Stimulated activated CD8-positive, alpha-beta memory T cell treated with anti-CD3 and anti-CD28 coated beads, Interleukin-15, amount 100 ng/mL, for 4 hours (primary cell): ENCODE measurements at places on chromosomes 2 and 18.

DNA sequence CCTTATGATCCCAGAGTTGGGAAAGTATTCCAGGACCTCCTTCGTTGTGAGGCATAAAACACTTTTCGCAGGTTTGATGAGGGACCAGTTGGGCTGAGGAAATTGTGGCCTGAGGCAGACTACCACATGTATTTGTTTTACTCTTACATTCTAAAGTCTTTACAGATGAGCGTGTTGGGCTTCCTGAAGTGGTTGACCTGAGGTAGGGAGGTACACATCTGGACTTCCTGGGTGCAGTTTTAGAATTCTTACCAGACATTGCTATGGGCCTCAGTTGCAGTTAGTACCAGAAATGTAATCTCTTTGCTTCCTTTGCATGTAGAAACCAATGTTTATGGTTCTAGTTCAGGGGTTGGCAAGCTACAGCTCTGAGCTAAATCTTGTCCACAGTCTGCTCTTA lies 48.7 kb downstream of the COA5 start:
- no peak for DNase-seq

- no peak for DNase-seq
Measured at GRCh38 chr18:29071869-29072268, 894.9 kb upstream of the CDH2 start.

DNA sequence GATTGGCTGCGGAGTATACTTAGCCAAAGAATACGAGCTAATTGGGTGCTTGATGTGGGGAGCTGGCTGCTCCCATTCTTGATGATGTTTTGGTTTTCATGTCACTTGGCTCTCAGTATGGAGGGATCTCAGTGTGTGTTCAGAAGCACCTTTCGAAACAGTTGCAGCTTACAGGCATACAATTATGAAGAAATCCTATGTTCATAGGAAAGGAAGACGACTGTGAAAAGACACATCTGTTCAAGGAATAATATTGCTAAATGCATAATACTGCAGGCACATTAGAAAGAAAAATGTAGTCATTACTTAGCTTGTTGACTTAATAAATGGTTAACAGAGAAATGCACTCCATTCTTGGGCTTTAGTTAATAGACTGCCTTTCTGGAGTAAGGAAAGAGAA lies 4.1 kb downstream of the LRRC30 start:
- no peak for DNase-seq

DNA sequence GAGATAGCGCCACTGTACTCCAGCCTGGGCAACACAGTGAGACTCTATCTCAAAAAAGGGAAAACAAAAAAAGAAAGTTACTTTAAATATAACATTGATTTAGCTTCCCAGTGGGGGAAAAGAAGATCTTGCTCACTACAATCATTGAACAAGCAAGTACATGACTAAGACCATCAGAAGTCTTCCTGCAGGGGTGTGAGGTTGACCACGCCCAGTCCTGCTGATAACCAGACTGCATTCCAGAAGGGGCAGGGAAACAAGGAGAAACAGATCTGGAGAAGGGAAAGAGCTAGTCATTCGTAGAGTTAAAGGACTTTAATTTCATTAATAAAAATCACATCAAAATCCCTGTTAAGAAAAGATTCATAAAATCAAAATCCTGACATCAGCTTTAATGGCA lies 77.5 kb downstream of the EPHA4 start:
- no peak for DNase-seq

DNA sequence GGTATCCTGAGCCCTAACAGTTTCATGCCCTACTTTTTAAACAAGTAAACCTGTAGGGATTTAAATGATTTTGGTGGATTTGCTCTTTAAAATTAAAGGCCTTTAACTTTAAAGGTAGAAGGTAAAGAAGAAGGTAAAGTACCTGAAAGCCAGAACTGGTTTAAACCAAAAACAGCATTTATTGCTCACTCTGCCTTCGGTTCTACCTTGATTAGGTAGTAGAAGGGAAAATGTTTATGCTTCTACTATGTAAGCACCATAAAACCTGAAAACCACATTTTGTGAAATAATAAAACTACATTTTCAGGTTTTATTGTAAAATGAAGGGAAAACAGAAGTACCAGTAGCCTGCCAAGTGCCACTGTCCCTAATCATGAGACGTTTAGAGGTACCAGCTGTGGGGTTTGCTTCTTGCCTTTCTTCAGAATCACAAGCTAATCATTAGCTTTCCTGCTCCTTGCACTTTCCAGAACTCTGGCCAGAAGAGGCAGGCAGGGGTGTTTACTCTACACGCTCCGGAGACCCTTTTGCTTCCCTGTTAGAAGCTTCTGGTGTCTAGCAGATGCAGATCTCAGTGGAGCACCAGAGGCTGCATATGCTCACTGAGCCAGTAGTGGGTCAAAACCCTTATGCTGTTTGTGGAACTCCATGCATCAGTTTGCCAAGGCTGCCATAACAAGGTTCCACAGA lies 33.3 kb downstream of the RPIA start:
- no peak for DNase-seq

DNA sequence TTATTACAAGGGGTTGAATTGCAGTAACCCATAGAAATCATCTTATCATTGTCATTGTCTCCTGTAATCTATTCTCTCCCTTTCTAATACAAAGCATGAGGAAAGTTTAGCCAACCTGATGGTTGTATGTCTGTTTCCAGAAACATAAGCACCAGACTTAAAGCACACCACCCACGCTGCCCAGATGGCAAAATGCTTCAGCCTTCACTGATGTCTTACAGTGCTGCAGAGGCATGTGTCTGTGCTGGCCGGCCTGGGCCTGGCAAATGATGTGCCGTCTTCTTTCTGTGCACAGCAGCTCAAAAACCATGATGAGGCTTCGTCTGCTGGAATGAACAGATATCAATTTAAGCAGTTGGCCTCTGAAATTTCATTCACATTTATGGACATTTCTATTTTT lies 443.0 kb upstream of the RGPD4 start:
- no peak for DNase-seq

- no peak for DNase-seq
Measured at GRCh38 chr2:113068706-113069485, 1.1 kb downstream of the IL1F10 start.

- DNase-seq, result no peak
Measured at GRCh38 chr2:227043981-227044380, 120.0 kb downstream of the COL4A4 start.

- no peak for DNase-seq
Measured at GRCh38 chr2:95266781-95267430, 7.3 kb upstream of the PROM2 start.

DNA sequence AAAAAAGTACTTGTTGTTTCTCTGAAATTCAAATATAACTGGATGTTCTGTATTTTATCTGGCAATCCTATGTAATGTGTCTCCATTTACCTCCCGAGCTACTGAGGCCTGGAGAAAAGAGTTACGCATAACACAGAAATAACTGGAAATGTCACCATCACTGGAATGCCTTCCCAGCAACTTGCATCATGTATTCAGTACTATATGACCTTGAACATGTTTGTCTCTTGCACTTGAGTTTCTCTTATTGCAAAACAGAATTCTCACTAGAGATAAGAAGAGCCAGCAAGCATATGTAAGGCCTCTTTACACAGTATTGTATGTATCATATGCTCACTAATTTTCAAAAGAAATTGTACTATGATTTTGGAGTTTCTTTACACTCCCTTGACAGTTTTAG lies 99.6 kb upstream of the CTAGE1 start:
- DNase-seq, result no peak

- DNase-seq, result no peak
Measured at GRCh38 chr2:8219096-8219495, 462.8 kb upstream of the ID2 start.

DNA sequence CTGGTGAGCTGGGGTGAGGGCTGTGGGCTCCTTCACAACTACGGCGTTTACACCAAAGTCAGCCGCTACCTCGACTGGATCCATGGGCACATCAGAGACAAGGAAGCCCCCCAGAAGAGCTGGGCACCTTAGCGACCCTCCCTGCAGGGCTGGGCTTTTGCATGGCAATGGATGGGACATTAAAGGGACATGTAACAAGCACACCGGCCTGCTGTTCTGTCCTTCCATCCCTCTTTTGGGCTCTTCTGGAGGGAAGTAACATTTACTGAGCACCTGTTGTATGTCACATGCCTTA lies 10.5 kb downstream of the PROC start:
- DNase-seq, result no peak

- no peak for DNase-seq
Measured at GRCh38 chr2:54557601-54558187, 101.6 kb downstream of the SPTBN1 start.

DNA sequence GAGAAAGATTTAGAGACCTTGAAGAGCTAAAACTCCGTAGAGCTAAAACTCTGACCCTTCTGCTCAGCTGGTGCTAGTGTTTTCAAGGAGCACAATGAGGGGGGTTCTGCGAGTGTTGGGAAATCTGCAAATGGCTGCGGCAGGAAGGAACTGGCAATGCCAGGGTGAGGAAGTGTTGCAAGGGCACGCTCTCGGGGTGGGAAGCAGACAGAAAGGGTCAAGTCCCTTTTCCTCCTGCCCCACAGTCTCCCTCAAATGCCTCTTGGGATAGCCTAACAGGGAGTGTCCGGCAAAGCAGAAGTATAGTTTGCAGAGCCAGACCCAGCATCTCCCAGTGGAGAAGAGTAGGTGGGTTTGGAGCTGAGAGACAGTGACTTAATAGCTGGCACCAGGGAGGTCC lies 60.5 kb downstream of the NCAPH start:
- no peak for DNase-seq

DNA sequence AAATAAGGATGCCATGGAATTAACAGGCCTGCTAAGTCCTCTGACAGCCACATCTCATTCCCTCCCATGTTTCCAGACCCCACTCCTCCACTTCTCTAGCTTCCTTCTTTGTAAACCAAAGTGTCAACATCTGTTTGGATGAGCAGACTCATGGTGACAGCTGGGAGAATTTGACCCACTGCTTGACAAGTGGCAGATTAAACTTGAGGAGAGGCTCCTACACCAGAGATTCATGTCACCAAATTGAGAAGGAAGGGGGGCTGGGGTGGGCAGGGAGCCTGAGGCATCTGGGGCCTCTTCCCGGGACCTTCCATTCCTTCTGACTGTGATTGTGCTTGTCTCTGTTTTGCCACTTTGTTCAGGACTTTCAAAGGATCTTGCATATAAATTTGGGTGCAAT lies 41.0 kb upstream of the IGFBP5 start:
- no peak for DNase-seq

DNA sequence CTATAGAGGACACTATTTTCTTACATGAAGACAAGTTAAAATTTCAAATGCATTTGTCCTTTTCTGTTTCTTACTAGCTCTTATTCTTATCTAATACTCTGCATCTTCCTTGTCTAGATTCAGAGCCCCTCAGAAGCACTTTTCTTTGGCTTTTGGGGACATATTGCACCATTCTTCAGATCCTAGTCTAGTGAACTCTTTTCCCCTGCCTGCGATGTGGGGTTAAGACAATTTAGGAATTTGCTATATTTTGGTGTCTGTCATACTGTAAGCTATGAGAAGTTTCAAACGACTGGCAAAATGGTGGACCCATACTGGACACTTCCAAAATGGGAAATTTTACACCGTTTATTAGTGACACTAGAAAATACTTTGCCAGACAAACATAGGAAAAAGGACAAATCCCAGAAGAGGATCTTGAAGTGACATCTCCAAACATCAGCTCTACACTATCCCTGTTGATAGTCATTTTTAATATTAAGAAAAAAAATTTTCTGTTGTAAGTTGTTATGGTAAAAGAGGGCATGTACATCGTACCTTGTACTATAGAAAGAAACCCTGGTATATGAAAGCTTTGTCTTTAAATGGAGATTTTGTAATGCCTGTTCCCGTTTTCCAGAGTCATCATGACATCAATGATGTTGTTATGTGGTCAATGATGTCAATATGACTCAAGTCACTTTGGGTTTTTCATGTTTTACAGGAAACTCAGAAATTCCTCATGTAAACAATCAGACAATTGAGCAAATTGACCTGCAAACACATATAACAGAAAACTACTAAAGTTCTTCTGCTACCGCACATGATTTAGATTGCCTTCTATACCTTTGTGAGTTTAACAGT lies 4.4 kb upstream of the KYNU start:
- no peak for DNase-seq

DNA sequence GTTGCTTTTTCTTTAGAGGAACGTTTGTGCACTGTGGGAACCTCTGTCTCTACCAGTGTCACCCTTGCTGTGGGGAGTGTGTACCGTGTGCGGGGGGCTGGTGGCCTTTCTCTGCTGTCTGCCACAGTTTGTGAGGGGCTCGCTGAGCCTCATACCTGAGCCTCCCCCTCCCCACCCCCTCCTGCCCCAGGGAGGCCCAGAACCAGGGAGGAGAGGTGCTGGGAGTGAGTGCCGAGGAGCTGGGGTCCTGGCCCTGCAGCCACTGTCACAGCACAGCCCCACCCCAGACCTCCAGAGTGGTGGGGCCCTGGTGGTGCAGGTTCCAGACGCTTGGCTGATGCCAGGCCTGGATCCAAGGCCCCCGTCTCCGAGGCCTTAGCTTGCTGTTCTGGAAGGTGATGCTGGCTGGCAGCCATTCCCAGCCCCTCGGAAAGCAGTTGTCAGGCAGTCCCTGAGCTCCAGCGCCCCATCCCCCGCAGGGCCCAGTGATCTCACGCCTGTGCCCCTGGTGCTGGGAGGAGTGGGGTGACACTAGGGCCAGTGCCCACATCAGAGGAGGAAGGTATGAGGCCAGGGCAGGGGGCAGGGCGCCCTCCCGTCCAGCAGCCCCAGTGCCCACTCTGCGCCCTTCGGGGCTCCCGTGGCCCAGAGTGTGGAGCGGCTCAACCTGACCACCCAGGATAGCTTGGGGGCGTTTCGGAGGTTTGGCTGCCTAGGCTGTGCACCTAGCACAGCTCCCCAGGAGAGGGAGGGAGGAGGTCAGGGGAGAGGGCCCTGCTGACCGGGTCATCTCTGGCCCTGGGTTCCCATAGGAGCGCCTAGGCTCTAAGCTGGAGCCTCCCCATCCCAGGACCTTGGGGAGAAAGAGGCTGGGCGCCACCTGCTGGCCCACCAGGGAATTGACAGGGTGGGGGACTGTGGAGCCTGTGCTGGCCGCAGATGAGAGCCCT lies 53.0 kb upstream of the ALPP start:
- DNase-seq, result no peak

DNA sequence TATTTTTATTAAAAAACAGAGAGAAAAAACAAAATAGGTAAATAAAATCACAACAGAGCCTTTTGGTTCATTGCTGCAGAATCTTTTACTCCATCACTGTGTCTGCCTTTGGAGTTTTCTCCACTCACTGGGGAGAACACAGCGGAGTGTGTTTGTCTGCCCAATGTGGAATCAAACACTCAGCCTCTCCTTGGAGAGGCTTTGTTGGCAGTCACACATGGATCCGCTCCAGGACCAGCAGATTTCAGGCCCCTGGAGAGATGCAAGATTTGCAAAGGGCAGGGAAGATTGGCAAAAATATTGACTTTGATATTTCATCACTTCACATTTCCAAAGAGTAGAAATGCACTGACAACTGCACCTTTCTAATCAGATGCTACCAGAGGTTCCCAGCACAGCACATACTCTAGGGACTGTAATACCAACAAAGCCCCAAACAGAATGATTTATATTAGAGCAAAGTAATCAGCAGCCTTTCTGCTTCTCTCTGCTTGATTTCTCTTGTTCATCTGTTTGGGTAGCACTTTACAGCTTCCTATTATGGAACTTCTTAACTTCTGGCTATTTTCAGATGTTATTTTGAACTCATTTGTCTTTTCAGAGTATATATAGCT lies 1898.8 kb upstream of the PIK3C3 start:
- DNase-seq, result no peak

- no peak for DNase-seq
Measured at GRCh38 chr2:165697748-165698443, 96.2 kb downstream of the GALNT3 start.
